ENCODE measurements at places on chromosomes 3 and 15.
A peak's percentile ranks its signal among the peaks of the same experiment; 100 is the strongest.

GRCh38 chr3:3739330-3740060 is 59.7 kb upstream of the LRRN1 start:
- no peak for DNase-seq

DNA sequence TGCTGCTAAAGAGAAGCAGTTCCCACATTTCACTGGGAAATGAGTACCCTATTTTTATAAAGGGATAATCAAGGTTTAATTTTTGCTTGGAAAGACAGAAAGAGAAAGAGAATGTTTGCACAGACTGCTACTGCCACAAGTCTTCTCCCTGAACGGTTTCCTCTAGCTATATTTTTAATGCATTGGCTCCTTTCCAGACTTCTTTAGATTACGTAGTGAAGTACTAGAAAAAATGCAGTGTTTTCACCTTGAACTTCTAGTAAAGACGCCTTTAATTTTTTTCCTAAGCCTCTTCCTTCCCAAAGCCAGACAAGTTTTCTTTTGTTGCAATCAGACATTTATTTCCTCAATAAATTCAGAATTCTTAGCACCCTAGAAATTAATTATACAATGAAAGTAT is 248.3 kb upstream of the CCDC54 start:
- no peak for DNase-seq

DNA sequence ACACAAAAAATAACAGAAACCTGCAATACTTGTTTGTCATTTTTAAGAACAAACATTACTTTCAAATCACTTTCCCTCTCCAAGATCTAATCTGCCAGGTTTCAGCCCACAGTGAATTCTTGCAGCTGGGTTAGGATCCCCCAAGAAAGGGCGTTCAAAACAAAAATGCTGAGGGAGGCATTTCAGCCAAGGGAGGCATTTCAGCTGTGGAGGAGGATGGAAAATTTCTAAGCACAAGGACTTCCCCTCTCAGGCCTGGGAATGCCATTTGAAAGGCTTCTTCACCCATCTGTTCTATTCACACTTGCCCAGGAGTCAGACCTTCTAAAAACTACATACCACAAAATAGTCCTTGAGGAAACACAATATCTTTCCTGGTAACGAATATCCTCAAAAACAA is 69.1 kb downstream of the P3H2 start:
- no peak for DNase-seq

DNA sequence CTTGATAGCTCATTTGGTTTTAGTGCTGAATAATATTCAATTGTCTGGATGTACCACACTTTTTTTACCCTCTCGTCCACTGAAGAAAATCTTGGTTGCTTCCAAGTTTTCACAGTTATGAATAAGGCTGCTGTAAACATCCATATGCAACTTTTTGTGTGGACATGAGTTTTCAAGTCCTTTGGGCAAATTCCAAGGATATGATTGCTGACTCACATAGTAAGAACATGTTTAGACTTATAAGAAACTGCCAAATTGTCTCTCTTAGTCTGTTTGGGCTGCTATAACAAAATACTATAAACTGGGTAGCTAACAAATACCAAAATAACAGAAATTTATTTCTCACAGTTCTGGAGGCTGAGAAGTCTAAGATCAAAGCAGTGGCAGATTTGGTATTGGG is 59.5 kb upstream of the TNFSF10 start:
- DNase-seq: no peak

DNA sequence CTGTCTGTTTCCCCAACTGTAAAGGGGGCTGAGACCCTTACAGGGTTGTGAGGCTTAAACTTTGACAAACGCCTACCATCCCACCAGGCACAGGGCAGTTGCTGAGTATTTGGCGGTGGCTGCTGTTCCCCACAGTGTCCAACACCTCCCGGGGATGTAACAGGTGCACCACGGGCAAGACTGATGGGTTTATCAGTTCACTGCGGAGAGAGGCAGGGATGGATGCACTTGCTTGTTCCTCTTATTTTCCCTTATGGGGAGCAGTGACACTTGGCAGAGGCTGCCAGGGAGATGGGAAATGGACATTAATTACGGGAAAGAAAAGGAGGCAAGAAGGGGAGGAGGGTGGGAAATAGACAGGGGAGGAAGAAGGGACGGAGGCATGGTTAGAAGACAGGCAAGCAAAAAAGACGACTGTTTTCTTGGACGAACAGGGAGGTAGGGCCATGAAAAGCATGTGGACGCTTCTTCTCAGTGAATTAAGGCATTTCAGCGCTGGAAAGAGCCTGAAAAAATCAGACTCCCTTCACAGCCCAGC is 16.6 kb upstream of the ADIPOQ start:
- no peak for DNase-seq

DNA sequence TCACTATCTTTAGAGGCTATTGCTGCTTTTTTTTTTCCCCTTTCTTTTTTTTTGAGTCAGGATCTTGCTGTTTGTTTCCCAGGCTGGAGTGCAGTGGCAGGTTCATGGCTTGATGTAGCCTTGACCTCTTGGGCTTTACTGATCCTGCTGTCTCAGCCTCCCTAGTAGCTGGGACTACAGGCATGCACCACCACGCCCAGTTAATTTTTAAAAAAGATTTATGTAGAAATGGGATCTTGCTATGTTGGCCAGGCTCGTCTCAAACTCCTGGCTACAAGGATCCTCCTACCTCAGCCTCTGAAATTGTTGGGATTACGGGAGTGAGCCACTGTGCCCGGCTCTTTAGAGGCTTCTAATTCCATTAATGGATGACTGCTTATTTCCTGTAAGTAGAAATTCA is 15.1 kb downstream of the MGA start:
- DNase-seq: no peak

- no peak for DNase-seq
These were observed 21.6 kb downstream of the TRH start for GRCh38 chr3:129996073-129996472.

DNA sequence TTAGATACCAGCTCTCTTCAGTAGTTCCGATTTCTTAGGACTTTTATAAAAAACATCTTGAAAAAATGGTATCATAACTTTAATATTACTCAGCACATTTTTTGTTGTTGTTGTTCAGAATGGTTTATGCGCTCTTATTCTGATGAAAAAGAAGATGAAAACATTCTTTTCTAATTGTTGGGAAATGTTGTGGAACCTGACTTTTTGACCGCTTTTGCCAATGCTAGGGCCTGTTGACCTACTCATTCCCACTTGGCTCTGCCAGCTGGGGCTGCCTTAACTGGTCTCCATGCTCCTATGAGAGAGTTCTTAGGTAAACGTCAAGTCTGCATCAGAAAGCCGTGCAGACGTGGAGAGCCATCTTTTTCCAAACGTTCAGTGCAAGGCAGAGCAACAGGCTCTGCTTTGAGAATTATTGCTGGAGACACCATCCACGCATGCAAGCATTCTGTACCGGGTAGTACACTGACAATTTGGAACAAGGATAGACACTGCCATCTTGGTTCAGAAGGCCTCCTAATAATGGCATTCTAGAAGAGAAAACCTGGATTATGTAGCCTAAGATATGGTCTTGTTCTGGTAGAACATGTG is 176.8 kb downstream of the GHSR start:
- no peak for DNase-seq

DNA sequence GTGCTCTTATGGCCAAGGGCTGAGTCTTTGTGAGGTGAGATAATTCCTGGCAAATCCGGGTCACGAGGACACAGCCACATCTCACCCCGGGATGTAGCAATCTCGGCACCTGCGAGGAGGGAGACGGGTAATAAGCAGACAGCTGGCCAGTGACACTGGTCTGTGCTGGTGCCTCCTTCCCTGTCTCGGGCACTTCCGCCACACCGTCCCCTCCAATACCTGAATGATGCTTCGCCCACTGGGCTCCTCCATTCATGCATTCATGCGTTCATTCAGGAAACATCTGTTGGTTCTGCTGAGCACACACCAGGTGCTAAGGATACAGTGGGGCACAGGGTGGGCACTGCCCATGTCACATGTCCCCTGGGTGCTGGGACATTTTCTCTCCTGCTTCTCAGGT is 60.1 kb downstream of the ATP10A start:
- DNase-seq: no peak

GRCh38 chr15:31477851-31478701 is 151.4 kb downstream of the KLF13 start:
- DNase-seq: no peak

- DNase-seq: no peak
These were observed 145.2 kb downstream of the DOCK3 start for GRCh38 chr3:50819882-50820281.

- no peak for DNase-seq
These were observed 60.5 kb upstream of the ADPGK start for GRCh38 chr15:72844067-72844466.

DNA sequence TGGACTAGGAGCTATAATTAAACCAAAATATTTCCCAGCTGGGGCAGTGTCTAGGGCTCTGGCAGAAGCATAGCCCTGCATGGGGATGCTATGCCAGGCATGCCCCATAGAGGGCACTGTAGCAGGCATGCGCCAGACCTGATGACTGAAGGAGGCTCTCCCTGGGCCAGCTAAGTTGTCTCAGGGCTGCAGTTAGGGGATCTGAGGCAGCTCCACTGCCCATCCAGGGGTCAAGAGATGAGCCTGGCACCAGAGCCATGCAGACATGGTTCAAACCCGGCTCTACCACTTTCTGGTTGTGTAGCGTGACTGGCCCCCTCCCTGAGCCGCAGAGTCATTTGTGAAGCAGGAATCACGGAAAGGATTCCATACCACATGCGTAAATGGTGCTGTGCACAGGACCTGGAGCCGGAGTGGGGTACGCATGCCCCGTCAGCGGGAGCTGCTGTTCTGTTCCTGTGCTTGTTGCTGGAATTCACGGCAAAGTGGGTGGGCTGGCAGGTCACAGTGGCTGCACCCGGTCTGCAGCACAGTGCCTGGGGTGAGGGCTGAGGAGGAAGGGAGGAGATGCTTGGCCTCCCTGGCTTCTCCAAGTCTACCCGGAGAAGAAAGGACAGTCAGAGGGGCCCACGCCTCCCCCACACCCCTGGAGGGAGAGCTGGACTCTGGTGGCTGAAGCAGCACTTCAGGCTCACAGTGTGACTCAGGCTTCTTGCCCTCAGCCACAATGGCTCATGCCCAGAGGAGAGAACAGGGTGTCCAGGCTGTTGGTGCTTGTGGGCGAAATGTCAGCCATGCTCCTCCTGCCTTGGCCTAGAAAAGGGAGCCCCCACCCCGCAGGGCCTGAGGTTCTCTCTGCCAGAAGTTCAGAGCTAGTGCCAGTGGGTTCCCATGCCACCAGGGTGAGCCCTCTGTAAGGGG is 43.1 kb downstream of the DNASE1L3 start:
- peak; percentile 40 for DNase-seq

DNA sequence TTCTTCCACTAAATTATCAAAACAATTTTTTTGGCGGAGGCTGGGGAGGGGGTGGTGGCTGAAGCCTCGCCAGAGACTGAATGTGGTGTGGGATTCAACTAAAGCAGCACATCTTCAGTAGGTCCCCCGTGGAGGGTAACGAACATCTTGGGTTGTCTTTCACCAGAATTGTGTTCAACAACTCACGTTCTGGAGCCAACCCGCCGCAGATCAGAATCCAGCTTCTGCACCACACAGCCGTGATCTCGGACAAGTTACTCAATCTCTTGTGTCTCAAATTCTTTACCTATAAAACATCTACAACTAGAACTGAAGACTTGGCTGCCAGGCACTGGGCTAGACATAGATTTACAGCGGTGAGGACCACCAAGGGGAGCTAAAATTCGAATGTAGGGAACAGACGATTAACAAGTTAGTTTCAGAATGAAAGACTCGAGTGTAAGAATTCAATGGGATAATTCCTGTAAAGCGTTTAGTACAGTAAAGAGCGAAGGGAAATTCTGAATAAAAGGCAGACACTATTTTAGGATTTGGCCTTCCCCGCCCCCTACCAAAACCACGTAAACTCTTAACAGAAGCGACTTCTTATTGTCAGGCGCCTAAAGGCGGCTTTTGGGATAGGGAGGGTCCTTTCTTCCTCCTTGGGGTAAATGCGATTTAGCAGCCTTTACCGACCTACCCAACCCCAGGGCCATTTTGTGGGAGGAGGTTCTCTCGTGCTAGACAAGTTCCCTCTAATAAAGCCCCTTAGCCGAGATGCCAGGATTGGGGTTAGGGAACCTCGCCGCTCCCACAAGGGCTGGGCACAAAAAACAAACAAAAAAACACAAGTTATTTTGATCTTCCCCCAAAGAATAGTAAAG is 697 bp upstream of the RAB5A start:
- no peak for DNase-seq

DNA sequence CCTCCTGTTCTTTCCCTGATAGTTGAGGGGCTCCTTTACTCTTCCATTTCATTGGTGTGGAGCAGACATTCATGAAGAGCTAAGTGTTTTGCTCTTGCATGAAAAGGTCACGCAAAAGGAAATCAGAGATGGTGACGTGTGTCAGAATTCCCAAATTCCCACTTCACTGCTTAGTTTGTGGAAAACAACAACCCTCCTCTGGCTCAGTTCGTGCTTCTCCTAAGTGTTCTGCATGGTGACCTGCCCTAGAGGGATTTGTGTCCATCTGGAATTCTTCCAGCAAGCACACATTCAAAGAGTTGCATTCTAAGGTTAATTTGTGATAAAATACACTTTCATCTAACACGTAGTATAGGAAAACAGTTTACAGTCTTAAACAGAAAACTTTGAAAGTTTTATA is 95.6 kb downstream of the IMPG2 start:
- no peak for DNase-seq

DNA sequence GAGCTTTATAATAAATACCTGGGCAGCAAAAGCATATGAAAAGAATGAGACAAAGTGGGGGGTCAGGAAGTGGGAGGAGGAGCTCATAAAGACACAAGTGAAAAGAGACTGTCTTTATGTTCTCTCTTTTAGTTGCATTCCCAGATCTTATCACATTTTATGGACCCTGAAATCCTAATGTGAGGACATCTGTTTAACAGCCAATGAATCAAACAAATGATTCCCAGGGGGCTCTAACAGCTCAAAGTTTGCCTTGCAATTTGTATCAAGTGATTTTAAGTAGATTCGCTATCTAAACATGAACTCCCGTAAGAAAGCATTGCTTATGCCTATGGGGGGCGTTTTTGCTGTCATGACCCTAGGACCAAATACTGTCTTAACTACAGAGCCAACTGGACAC is 332.3 kb upstream of the CNTN4 start:
- DNase-seq: no peak

GRCh38 chr3:195113048-195113447 is 157.9 kb downstream of the XXYLT1 start:
- no peak for DNase-seq
